ENCODE measurements at places on chromosomes 7 and 10. TPM values are rescaled to one million over a fixed set of nuclear protein-coding genes. Genes with fewer than 3 reads are reported as not detected.

GRCh38 chr10:3051692-3052091 lies 15.7 kb upstream of the PFKP start:
- no peak for DNase-seq

Gene KEL
- total RNA-seq, result 0.43 TPM

Gene CREB5
- total RNA-seq, result 4.7 TPM

GRCh38 chr10:100347568-100348195 lies 649 bp downstream of the SCD start:
- no peak for DNase-seq

- DNase-seq, result no peak
These were observed 136.7 kb downstream of the NEBL start for GRCh38 chr10:20760460-20760859.

DNA sequence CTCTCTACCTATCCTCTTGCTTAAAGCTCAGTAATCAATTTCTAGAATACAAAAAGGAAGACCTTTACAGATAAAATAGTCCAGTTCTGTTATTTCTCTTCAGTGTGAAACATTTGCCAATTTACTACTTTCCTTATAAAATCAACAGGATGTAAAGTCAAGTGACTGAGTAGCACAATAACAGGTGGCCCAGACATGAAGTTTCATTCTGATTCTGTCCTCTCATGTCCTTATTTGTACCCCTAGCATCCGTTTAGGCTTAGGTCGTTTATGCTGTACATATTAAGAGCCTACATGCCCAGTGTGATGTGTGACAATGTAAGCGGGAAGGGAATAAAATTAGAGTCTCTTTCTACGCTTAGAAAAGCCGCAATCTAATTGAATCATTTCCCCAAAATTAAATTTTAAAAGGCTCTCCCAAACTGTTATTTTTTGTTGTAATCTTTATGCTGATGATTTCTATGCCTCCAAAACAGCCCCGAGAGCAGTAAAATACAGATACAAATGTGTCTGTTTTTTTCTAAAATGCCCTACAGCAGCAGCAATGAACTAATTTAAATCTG lies 29.1 kb downstream of the EPC1 start:
- DNase-seq, result no peak

- no peak for DNase-seq
These were observed 319 bp upstream of the STX1A start for GRCh38 chr7:73719806-73720169.

DNA sequence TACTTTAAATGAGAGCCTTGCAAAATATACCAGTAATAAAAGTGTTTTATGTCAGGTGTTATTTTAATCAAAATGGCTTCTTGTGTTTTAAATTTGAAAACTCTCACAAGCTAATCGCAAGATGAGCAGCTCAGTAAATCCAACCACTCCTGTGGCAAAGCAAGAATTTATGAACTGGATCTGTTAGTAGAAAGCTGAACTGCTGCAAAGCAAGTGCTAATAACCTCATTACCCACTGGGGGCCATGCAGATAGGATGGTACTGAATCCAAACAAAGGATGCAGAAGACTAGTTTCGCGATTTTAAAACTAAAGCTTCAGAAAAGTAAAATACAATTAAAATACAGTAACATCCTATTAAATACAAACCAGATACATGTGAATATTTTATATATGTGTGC lies 468.0 kb downstream of the PARD3 start:
- DNase-seq, result no peak

DNA sequence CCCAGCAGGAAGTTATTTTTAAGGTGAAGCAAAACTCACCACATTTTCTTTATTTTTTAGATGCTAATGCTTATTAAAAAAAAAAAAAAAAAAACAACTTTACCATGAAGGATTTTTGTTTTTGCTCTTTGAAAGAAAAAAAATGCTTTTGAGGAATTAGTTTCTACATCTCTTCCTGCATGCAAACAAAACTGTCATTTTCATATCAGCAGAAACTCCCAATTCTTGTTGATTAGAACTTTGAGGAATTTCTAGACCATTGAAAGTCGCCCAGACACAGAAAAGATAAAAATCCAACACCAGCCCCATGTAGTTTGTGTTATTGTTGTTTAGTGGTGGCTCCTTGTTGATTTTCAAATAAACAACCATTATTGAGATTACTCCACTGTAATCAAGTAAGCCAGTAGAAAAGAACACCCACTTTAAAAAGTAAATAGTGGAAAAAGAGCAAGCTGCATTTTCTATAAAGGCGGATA lies 14.3 kb downstream of the SKIDA1 start:
- no peak for DNase-seq

GRCh38 chr7:23615331-23615730 lies 18.1 kb downstream of the CCDC126 start:
- no peak for DNase-seq

All from Right ventricle myocardium superior (tissue), 1 donor.